Vagina (tissue), 2 donors: ENCODE measurements at places on chromosomes 12 and 14. TPM values are rescaled to one million over a fixed set of nuclear protein-coding genes. Genes with fewer than 3 reads are reported as not detected.

DNA sequence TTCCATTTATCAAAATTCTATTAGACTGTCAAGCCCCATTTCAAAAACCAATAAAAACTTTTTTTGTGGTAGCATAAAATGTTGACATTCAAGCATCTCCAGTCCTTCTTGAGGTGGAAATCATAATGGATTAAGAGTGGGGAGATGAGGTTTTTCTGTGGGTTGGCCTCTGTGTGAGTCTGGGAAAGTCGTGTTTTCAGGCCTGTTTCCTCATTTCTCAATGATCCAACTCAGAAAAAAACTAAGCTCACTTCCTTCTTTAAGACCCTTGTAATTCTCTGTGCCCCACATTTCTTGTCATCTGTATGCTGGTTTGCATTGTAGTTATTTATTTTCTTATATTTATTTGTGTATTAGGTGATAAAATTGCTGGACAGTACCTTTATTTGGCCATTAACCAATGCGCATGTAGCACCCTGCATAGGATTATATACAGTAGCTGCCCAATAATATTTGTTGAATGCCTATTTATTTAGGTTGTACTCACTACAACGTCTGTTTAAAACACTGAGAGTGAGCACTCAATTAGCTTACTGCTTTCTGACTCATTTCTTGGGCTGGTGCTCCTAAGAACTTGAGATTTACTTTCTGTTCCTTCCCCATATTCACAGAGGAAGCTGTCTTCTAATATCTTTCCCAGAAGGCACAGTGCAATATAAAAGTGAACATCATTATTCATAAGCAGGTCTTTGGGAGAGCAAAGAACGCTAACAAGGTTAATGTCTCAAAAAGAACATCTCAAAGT lies 121.9 kb downstream of the DNAI7 start:
- DNase-seq: no peak

Gene MYBPC1
- not detected for total RNA-seq

- no peak for DNase-seq
Observed at GRCh38 chr14:44609201-44609600, 102.1 kb upstream of the FSCB start.

DNA sequence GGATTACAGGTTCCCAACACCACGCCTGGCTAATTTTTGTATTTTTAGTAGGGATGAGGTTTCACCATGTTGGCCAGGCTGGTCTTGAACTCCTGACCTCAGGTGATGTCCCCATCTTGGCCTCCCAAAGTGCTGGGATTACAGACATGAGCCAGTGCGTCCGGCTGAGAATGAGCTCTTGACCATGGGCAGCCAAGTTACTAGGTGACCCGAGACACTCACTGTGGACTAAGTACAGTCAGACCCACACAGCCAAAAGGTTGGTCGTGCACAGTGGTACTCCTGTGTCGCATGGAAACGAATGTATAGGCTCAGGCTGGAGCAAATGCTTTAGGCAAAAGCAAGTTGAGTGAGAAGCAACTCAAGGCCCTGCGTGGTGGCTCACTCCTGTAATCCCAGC lies 21.0 kb downstream of the DLK1 start:
- no peak for DNase-seq

- no peak for DNase-seq
Observed at GRCh38 chr12:2409656-2410265, 357.0 kb downstream of the CACNA1C start.

DNA sequence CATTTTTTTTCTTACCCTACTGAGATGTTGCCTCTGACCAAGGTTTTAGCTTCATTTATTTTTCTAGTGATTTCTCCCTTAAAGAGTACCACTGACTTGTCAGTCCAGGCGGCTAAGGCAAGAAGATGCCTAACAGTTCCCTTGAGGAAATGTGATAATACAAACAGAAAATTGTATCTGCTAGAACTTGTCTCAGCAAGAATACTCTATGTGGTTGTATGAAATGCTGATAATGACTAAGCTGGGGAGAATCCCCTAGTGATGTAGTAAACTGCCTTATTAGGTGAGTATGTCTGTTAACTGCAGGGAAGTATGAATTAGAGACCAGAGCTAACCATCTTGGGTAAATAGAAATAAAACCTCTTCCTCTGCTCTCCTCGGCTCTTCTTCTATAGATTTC lies 6.7 kb downstream of the C12orf54 start:
- DNase-seq: no peak

DNA sequence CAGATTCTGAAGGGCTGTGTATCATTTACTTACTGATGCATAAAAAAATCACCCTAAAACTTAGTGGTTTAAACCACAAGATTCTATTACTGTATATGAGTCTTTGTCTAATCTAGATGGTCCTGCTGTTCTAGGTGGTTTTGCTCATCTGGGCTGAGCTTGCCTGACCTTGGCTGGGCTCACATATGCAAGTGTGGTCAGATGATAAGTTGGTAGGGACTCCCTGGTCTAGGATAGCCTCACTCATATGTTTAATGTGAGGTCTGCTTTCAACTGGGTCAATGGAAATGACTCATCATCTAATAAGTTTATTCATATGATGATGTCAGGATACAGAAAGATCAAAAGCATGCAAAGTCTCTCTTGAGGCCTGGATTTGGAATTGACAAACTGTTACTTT lies 887.8 kb downstream of the TRHDE start:
- no peak for DNase-seq

Gene ESPL1
- total RNA-seq: 17.7 TPM
